Activated CD8-positive, alpha-beta memory T cell treated with anti-CD3 and anti-CD28 coated beads for 36 hours (primary cell): ENCODE measurements at places on chromosomes 2 and 18. TPM values are rescaled to one million over a fixed set of nuclear protein-coding genes. Genes with fewer than 3 reads are reported as not detected.

The REG3A gene
- total RNA-seq, result not detected

The PROC gene
- not detected for total RNA-seq

The ASAP2 gene
- total RNA-seq, result 0.23 TPM

The HTRA2 gene
- total RNA-seq, result 77.0 TPM
